PC-9 (cell line): ENCODE measurements at places on chromosomes 13 and 19.

- peak; percentile 61 for DNase-seq
These were observed 263 bp downstream of the RHPN2 start for GRCh38 chr19:33064458-33064791.

DNA sequence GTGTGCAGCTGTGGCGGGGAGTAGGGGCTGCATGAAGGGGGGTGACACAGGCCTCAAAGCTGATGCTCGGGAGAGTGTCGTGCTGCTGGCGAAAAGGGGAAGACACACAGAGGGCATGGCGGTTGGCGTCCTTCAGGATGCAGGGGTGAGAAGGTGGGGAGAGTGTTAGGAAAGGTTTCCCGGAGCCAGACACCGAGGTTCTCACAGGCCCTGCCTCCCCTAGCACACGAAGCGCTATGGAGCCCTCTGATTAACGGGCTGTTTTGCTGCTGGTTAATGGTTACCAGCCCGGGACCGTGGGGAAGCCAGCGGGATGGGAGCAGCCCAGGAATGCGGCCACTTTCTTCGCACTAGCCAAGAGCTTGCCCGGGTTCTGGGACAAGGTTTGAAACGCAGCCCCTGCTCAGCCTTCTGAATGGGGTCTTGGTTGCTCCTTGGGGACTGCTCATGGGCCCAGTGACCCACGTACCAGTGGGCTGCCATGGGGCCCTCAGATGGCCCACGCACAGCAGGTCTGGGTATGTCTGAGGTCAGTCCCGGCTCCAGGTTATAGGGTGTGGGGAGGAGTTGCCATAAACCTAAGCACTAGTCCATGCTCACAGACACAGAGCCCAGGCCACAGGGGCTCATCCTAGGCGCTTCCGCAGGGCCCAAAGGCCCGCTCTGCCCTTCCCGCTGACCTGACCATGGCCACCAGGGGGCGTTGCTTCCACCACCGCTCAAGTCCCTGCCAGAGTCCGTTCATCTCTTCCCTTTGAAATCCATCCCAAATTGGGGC, 31.3 kb upstream of the ISYNA1 start:
- DNase-seq = no peak

- no peak for DNase-seq
These were observed 95.2 kb downstream of the GGACT start for GRCh38 chr13:100493418-100493817.

DNA sequence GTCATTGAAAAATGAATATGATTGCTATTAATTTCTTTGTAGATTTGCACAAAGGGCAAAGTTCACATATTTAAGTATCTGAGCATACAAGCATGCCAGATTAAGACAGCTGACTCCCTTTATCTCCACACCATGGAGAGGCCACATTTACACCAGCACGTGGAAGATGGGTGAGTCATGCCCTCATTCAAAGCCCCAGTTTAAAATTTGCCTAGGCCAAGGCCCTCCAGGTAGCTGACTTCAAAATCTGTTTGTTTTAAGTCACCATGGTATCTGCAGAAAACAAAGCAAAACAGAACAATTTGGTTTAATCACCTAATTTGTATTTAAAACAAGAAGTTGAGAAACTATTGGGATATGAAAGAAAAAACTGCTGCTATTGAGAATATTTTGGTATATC, 109.2 kb downstream of the ESD start:
- peak; percentile 21 for DNase-seq

- no peak for DNase-seq
These were observed 8.8 kb downstream of the GIPR start for GRCh38 chr19:45676851-45677263.
